ENCODE measurements at places on chromosomes 16 and 17. TPM values are rescaled to one million over a fixed set of nuclear protein-coding genes. Genes with fewer than 3 reads are reported as not detected.

- H3K4me1 ChIP-seq: peaks cover 63% of the 10 kb centered on the region
- no peak for DNase-seq
- H3K27ac ChIP-seq: peak overlapping the region; percentile 20
- no peaks in the 10 kb centered on the region for H3K27me3 ChIP-seq
These were observed 201.4 kb upstream of the CHMP6 start for GRCh38 chr17:80790021-80790765.

- DNase-seq: no peak
- H3K4me1 ChIP-seq: peaks cover 11% of the 10 kb centered on the region
- peak within 1 kb of the TSS; percentile 91 for H3K27ac ChIP-seq
- H3K27me3 ChIP-seq: no peaks in the 10 kb centered on the region
- peaks cover 6% of the 10 kb centered on the region for H3K36me3 ChIP-seq
- H3K4me3 ChIP-seq: peak within 1 kb of the TSS; percentile 90
These were observed at the start of gene KLHL10 for GRCh38 chr17:41837761-41838538. Gene KLHL10, plus strand, starts transcription at chr17:41837825. Its CDS starts 108 bp downstream, at chr17:41837933.

DNA sequence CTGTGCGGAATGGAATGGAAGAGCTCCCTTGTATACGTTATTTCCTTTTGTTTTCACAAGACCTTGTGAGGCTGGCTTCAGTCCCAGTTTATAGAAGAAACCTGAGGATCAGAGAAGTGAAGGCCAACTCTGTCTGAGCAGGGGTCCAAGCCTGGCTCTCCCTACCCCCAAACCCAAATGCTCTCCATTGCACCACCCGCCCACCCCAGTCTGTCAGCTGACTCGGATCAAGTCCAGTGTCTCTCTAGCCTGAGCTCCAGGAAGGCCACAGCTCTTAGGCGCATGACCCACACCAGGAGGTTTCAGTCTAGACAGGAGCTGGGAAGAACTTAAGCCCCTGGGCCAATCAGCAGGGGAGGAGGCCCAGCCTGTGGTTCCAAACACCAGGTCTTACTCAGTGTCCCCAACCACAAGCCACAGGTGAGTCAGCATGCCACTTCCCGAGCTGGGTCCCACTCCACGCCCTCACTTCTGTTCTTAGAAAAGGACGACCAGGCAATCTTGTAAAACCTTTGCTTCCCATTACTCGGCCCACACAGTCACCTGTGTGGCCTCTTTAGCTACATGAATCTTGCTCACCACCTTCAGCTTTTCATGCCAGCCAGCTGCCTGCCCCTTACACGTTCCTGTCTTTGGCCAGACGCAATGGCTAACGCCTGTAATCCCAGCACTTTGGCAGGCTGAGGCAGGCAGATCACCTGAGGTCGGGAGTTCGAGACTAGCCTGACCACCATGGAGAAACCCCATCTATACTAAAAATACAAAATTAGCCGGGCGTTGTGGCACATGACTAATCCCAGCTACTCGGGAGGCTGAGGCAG is 27.8 kb downstream of the TK2 start:
- peaks cover 75% of the 10 kb centered on the region for H3K4me1 ChIP-seq
- DNase-seq: no peak
- H3K27me3 ChIP-seq: no peaks in the 10 kb centered on the region
- H3K4me3 ChIP-seq: no peak overlapping the region
- peaks cover 59% of the 10 kb centered on the region for H3K36me3 ChIP-seq

DNA sequence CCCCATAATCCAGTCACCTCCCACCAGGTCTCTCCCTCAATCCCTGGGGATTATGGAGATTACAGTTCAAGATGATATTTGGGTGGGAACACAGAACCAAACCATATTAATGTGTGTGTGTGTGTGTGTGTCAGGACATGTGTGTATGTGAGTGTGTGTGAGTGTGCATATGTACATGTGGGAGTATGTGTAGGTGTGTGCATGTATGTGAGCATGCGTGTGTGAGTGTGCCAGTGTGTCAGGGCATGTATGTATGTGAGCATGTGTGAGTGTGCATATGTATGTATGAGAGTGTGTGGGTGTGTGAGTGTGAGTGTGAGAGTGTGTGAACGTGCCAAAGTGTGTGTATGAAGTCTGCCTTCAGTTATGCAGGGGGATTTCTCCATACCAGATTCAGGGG is 37.8 kb downstream of the RGS9 start:
- H3K4me3 ChIP-seq: no peak overlapping the region
- H3K4me1 ChIP-seq: peaks cover 29% of the 10 kb centered on the region
- no peak overlapping the region for H3K27ac ChIP-seq
- H3K36me3 ChIP-seq: no peaks in the 10 kb centered on the region
- H3K27me3 ChIP-seq: no peaks in the 10 kb centered on the region

The SOX9 gene
- total RNA-seq: 3.7 TPM

- peak overlapping the region; percentile 27 for H3K4me3 ChIP-seq
- no peaks in the 10 kb centered on the region for H3K36me3 ChIP-seq
- H3K4me1 ChIP-seq: peaks cover 10% of the 10 kb centered on the region
These were observed 8.5 kb downstream of the ALOXE3 start for GRCh38 chr17:8109661-8110455.

- H3K27me3 ChIP-seq: no peaks in the 10 kb centered on the region
- DNase-seq: no peak
- no peak overlapping the region for H3K4me3 ChIP-seq
- H3K27ac ChIP-seq: no peak overlapping the region
- no peaks in the 10 kb centered on the region for H3K36me3 ChIP-seq
These were observed 393.2 kb downstream of the CDH13 start for GRCh38 chr16:83019963-83020362.

DNA sequence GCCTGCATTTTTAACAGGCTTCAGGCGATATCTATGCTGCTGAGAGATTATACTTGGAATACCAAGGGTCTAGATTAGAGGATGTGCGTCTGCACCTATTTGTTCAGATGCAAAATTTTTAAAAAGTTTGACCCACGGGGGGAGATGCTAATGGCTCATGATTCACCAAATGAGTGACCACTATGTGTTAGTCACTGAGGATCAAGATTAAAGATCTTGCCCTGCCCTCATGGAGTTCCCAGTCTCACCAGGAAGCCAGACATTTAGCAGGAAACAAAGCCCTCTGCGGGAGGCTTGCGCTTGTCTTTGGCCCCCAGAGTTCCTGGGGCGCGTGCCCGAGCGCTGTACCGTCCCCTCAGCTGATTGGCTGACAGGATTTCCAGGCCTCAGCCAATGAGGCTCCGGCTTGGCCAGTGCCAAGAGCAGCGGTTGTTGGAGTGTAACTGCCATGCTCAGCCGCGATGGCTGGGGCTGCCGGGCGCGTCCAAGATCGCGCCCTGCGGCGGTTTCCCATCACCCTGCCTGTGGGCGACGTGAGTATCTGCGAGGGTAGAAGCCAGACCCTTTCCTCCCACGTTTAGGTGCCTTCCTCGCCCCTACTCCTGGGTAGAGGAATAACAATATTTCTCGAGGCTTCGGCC is 4.5 kb upstream of the DDX19B start:
- DNase-seq: no peak
- peaks cover 13% of the 10 kb centered on the region for H3K4me1 ChIP-seq
- H3K27ac ChIP-seq: no peak overlapping the region
- H3K27me3 ChIP-seq: no peaks in the 10 kb centered on the region

Measured in esophagus muscularis mucosa (tissue), 4 donors.